ENCODE measurements at places on chromosomes 4 and X.

- no peak for DNase-seq
Observed at GRCh38 chrX:77398330-77398954, 48.7 kb upstream of the FGF16 start.

GRCh38 chr4:113051361-113051760, 1.9 kb downstream of the ANK2 start:
- DNase-seq, result no peak

DNA sequence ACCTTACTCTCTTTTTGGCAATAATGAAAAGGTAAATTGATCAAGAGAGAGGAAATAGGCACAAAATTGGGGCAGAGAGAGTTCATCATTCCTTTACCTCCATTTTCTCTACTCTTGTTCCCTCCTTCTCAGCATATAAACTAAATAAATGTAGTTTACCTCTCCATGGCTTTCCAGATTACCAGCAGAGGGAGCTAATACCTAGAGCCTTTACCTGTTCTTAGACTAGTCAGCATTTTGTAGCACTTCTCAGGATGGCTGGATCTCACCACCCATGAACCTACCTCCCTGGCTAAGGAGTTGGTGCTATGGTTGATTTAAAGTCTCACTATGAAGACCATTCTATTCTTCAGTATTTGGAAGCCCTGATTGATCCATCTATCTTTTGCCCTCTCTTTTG, 15.7 kb downstream of the OFD1 start:
- peak; percentile 55 for DNase-seq

GRCh38 chr4:70863099-70863790, 23.6 kb upstream of the GRSF1 start:
- DNase-seq, result no peak
